Hypothalamus (tissue), 51 donors: ENCODE measurements at places on chromosomes 2 and 18.

- DNase-seq: no peak
Observed at GRCh38 chr2:81672923-81673322, 1368.4 kb upstream of the LRRTM1 start.

GRCh38 chr18:57223144-57223870 lies 76.4 kb downstream of the BOD1L2 start:
- DNase-seq: no peak

DNA sequence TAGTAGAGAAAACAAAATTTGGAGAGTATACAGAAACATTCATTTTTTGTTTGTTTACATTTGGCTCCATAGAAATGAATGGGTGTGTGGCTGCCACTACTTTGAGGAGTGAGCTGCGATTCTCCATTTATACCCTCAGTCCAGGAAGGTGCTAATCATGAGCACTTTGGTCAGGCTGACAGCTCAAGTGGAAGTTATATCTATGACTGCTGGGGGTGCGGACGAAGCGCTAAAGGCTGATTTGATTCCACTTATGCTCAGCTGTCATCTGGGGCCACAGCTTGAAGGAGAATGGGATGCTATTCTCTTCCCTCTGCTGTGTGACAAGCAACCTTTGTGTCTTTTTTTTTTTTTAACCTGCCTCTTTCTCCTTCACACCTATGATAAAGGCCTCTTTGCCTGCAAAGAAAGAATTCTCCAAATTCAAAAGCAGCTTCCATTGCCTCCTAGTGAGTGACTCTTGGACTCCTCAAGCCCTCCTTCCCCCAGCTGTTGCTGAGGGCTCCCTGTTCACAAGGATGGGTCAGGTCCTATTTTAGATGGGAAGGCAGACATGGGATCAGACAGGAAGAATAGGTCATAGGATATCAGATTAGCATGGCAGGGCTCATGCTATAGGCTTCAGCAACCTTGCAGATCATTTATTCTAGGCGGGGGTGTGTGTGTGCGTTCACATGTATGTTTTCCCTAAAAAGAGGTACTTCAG lies 201.6 kb downstream of the SETBP1 start:
- DNase-seq: no peak

DNA sequence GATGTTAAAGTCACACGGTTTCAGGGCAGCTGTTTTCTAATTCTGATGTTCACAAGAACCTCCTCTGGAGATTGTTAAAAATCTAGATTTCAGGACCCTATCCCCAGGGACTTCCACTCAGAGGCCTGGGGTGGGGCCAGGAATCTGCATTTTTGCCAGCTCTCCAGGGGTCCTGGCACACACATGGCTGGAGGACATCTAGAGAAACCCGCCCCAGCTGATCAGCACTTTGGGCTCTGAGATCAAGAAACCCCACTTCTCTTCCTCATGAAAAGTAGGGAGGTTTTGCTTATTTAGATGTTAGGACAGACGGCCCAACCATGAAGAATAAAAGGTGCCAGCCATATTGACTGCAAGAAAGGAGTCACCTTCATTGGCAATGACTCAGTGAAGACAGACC lies 148.8 kb downstream of the TNS1 start:
- no peak for DNase-seq

DNA sequence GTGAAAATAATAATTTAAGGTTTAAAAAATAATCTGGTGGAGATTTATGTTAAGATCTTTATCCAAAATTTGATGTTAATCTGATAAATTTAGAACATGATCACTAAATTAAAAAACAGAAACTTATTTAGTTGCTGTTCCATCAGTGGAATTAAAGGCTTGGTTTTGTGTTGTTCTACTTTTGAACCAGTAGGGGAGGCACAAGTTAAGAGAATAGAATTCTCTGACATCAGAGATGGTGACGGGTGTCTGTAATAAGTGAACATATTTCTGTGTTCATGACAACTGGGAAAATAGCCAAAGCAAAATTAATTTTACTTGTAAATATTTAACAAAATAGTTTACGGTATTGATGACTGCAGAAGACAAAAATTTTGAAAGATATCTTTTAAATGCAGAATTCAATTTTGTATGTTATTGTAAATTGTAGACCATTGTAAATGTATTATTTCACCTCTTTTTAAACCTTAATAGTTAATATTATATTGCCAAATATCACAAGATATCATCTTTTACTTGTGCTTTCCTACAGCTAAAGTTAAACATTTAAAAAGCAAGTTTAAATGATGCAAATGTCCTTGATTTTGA lies 106.0 kb downstream of the UBR3 start:
- no peak for DNase-seq

GRCh38 chr2:129781749-129782632 lies 197.5 kb upstream of the RAB6C start:
- DNase-seq: no peak
